ENCODE measurements at places on chromosomes 5 and 9. TPM values are rescaled to one million over a fixed set of nuclear protein-coding genes. Genes with fewer than 3 reads are reported as not detected.

The BARHL1 gene
- not detected for polyA plus RNA-seq

The CDC14B gene
- 27.8 TPM for polyA plus RNA-seq

The HRCT1 gene
- polyA plus RNA-seq = not detected

The KCNT1 gene
- polyA plus RNA-seq = 0.06 TPM

The CCNO gene
- polyA plus RNA-seq = 6.9 TPM

The UAP1L1 gene
- polyA plus RNA-seq = 3.5 TPM
